PC-3 (cell line): ENCODE measurements at places on chromosomes 12 and 14. TPM values are rescaled to one million over a fixed set of nuclear protein-coding genes. Genes with fewer than 3 reads are reported as not detected.

Gene KRT6C
- not detected in 2 replicates for total RNA-seq

Gene SLC7A8
- 0.63 and 3.8 TPM in 2 replicates for total RNA-seq

Gene CAPZA3
- not detected in 2 replicates for total RNA-seq

Gene SAMD4A
- total RNA-seq, result 42.9 and 45.2 TPM in 2 replicates

Gene CDKN3
- 354 and 434 TPM in 2 replicates for total RNA-seq

Gene MAP1LC3B2
- not detected in 2 replicates for total RNA-seq

Gene CCDC196
- not detected in 2 replicates for total RNA-seq

Gene CLEC6A
- not detected in 2 replicates for total RNA-seq

Gene ASIC1
- 6.0 and 6.3 TPM in 2 replicates for total RNA-seq

Gene SERPINA10
- total RNA-seq, result not detected in 2 replicates

Gene STON2
- total RNA-seq, result 12.3 and 16.1 TPM in 2 replicates

Gene TAS2R50
- 0.29 and 1.5 TPM in 2 replicates for total RNA-seq

Gene LRIG3
- total RNA-seq, result 8.6 and 10.8 TPM in 2 replicates

Gene TAS2R19
- total RNA-seq, result not detected in 2 replicates
